ENCODE measurements at places on chromosomes 5 and 9.

DNA sequence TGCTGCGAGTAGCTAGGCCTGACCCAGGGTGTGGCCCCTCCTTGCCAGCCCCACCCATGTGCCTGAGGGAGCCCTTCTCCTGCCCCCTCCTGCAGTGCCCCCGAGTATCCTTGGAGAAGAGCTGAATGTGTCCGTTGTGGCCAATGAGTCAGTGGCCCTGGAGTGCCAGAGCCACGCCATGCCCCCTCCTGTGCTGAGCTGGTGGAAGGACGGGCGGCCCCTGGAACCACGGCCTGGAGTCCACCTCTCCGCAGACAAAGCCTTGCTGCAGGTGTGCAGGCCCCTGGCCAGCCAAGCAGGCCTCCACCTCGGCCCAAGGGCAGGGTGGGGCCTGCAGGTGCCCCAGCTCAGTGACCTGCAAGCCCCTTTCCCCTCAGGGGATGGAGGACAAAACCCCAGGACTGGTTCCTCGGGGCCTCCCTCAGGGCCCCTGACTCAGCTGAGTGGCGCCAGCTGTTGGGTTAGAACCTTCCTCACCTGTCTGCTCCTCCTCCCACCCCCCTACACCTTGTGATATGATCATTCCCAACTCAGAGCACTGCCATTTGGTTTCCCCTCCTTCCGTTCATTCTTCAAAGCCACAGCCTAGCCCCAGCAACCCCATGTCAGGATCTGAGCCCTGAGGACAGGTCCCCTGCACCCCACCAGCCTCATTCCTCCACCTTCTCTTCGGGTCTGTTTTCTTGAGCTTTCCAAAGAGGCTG is 80.0 kb upstream of the ASS1 start:
- DNase-seq: no peak

DNA sequence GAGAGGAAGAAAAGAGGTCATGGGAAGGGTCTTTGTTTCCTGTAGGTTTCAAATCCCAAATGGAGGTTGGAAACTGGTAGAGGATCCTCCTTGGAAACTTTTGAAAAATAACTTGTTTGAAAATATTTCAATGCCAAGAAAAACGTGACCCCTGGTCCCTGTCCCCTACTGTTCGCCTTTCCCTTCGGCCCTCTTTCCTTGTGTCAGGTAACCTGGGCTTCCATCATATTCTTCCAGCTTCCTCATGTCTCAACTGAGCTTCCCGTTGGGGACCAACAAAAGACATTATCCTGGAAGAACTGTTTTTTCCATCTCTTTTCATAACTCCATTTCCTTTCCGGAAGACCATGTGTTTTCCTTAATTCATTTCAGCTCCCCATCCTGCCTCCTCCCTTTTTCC is 266.8 kb upstream of the ANKRD55 start:
- no peak for DNase-seq

DNA sequence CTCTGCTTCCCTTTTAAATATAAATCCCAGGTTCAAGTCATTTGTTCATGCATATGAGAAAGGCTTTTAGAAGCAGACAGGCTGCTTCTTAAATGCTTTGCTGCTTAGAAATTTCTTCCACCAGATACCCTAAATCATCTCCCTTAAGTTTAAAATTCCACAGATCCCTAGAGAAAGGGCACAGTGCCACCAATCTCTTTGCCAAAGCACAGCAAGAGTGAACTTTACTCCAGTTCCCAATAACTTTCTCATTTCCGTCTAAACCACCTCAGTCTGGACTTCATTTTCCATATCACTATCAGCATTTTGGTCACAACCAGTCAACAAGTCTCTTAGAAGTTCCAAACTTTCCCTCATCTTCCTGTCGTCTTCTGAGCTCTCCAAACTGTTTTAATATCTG is 679.8 kb upstream of the FTMT start:
- DNase-seq: peak; percentile 61

GRCh38 chr5:68949256-68949655 is 144.6 kb upstream of the SLC30A5 start:
- no peak for DNase-seq

- no peak for DNase-seq
Observed at GRCh38 chr5:173556142-173557028, 60.1 kb downstream of the BOD1 start.

DNA sequence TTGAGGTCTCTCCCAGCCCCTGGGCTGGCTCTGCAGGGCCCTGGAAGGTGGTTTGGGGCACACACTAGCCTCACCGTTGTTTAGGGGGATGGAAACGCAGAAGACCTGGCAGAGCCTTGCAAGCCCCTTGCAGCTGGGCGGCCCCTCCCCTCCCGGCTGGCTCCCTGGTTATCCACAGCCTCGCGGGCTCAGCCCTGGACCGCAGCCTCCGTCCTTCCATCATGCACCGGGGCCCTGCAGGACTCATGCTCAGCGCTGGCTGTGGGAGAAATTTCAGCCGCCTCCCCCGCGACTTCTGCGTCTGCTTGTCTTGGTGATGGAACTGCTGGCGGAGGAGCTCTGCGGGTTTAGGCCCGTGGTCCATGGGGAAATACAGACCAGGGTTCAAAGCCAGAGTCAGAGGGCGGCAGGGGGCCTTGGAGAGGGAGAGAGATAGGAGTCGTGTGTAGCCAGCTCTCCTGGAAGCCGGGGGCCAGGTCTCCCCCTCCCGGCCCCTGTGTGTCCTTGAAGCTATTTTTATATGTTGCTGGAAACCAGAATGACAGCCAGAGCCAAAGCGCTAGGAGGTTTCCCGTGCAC is 75.8 kb upstream of the IER5L start:
- DNase-seq: no peak

GRCh38 chr9:76624391-76625048 is 139.7 kb upstream of the PCA3 start:
- DNase-seq: peak; percentile 29

GRCh38 chr5:96006291-96006690 is 44.6 kb upstream of the ELL2 start:
- no peak for DNase-seq

GRCh38 chr5:79613549-79613948 is 1.3 kb downstream of the TENT2 start:
- DNase-seq: no peak

DNA sequence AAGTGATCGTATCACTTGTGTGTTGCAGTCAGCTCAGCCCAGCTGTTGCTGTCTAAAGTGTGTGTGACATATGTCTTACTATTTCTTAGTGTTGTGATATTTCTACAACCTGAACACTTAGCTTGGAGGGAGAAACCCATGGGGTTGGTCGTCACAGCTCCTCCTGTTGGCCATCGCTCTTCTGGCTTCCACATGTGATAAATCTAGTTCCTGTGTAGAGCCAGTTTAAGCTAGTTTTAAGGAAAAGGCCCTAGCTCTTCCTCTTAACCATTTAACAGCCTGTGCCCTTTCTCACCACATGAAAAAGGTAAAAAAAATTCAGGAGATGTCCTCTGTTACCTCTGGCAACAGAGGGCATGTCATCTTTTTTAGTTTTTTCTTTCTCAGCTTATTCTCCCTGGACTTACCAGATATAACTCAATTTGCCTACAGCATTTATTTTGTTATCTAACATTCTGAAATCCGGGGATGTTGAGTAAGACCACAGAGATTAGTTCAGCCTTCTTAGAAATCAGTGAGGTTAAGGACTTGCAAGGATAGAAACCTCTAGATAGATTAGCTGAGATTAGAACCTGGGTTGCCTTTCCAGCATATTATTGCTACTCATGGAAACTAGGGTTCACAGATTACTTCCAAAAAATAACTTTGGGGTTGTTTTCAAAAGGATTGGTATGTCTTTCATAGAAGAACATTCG is 100.4 kb downstream of the GAPVD1 start:
- DNase-seq: peak; percentile 6

DNA sequence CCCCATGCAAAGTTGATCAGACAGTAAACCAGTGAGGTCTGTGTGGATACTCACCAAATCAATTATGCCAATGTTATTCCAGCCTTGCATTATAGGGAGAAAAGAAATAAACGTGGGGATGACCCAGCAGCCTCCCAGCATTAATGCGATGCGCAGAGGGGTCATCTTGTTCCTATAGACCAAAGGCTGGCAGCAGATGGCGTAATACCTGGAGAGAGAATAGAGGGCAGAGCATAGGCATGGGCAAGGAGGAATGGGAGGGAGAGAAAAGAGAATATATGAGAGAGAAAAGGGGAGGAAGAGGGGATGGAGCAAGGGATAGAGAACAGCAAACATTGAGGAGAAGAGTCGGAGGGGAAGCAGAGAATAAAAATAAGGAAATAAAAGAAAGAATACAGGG is 131.2 kb downstream of the HTR4 start:
- DNase-seq: no peak

- DNase-seq: no peak
Observed at GRCh38 chr9:115596746-115597080, 478.8 kb upstream of the TNC start.

DNA sequence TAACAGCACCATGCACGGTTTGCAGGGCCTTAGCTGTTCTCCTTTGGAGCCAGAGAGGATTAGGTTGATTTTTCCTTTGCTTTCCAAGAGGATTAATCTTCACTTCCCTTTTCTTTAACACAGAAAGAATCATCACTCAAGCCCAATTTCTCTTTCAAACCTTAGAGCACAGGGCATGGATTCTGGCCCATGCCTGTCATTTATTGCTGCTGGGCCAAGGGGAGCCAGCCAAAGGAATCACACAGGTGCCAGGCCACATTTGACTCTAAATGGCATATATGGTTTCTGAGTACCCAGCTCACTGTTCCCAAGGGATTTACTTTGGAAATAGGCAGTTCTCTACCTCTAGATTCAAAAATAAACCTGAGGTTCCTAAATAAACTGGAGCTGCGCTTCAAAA is 58.3 kb downstream of the FBXL7 start:
- DNase-seq: no peak

DNA sequence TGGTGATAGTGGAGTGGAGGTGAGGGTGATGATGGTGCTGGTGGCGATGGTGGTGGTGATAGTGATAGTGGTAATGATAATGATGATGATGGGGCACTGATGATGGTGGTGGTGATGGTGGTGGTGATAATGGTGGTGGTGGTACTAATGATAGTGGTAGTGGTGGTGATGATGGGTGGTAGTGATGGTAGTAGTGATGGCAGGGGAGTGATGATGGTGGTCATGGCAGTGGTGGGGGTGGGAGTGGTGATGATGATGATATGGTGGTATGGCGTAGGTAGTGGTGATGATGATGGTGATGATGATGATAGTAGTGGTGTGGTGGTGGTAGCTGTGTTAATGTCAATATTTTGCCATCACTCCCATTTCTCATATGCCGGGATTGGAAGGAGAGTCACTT is 44.5 kb upstream of the ORM1 start:
- no peak for DNase-seq

GRCh38 chr9:5448461-5449435 is 1.6 kb upstream of the CD274 start:
- DNase-seq: no peak

DNA sequence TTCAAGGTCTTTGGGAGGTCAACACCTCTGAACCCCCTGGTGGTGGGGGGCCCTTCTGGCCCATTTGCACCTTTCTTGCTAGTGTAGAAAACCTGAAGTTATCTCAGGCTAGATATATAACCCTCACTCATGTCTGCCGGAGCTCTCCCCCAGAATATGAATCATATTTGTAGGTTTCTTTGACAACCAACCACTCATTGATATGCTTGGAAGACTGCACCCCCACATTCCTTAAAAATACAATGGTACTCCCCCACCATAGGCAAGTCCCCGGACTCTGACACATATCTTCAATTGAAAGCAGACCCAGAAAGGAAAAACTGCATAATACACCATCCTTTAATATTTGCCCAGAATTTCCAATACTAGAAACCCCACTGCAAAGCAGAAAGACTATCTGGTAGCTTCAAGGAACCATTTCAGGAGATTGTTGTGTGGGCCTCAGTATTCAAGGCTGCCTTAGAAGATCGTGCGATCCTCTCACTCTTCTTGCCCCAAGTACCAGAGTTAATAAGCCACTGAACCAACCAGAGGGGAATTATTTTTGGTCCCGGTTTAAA is 978 bp upstream of the UBE2B start:
- no peak for DNase-seq

- no peak for DNase-seq
Observed at GRCh38 chr9:38094165-38094564, 25.1 kb upstream of the SHB start.

DNA sequence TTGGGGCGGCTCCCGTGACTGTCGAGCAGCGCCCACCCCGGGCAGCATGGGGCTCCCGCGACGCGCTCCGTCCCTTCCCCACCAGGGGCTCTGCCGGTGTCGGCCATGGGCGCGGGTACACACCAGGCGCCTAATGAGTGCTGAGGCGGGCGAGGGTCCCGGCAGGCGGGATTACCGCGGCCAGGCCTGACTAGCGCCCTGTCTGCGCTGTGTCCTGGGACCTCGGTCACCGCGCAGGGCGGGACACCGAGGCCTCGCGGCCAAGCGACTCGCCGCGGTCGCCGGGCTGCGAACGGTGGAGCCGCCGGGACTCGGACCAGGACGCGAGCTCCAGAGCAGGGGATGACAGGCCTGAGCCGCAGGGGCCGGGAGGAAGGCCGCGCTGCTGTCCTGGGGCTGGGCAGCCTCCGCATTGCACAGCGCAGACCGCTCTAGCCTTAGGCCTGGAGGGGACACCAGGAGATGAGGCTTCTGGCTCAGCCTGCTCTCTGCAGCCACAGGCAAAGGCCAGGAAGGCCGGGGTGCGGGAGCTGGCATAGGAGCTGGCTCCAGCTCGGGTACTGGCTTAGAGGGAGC is 14.1 kb downstream of the LCN10 start:
- peak; percentile 37 for DNase-seq

GRCh38 chr5:74596927-74597326 is 43.6 kb downstream of the ENC1 start:
- DNase-seq: no peak

Data from fibroblast of gingiva (primary cell).